ENCODE measurements at places on chromosomes 2 and 18.

DNA sequence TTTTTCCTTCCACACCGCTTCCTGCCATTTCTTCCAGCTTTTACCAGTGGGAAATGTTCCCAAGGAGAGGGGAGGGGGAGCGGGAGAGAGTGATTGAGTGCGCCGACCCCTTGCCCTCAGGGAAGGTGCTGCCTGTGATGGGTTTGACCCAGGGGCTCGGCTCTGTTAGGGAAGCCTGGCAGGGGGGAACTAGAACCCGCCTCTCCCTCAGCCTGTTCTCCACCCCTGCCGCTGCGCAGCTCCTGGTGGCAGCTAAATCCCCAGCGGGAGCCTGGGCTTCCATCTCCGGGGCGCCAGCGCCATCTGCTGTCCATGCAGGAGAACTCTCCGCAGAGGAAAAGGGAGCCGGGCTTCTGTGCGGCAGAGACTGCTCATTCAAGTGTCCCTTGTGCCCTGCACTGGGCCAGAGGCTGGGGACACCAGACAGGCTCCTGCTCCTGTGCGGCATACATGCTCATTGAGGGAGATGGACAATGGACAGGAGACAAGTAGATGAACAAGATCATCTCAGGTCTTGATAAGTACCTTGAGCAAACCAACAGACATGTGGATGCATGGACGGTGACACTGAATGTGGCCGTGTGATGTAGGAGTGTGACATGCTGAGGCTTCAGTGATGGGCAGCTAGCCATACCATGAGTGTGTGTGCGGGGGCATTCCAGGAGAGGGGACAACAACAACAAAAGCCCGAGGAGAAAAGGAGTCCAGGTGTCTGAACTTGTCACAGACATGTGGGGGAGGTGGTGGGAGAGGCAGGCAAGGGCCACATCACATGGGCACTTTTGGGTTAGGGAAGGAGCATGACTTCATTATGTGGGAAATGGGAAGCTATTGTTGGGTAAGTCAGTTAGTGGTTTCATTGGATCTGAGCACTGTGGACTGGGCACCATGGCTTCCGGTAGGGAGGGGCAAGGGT is 13.3 kb downstream of the CHPF start:
- peak; percentile 91 for DNase-seq

DNA sequence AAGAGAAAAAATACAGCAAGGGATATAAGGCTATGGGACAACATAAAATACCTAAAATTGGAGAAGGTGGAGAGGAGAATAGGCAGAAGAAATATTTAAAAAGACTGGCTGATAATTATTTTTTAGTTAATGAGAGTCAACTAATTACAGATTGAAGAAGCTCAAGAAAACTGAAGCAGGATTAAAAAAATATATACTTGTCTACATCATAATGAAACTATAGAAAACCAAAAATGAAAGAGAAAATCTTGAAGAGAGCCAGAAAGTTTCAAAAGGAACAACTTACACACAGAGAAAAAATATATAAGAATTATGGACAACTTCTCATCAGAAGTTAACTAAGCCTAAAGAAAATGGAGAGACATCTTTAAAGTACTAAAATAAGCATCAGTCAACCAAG is 62.9 kb upstream of the APCDD1 start:
- no peak for DNase-seq

DNA sequence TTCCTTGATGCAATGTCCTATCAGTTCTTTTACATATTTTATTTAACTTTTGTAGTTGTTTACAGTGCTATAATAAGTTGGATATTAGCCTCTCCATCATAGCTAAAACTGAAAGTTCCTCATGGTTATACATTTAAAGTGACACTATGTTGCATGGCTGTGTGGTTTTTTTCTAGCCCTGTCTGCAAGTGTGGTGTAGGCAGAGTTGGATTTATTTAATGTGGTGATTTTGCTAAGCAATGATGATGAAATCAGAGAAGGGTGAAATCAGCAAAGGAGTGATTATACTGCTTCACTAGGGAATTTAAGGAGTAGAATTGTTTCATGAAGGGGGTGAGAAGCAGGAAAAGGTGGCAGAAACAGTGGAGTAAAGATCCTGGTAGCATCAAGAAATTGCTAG is 18.3 kb upstream of the ENOSF1 start:
- DNase-seq = no peak

- no peak for DNase-seq
Observed at GRCh38 chr2:210268281-210268680, 43.0 kb upstream of the ACADL start.

GRCh38 chr18:8813611-8814010 is 108.3 kb downstream of the MTCL1 start:
- no peak for DNase-seq

DNA sequence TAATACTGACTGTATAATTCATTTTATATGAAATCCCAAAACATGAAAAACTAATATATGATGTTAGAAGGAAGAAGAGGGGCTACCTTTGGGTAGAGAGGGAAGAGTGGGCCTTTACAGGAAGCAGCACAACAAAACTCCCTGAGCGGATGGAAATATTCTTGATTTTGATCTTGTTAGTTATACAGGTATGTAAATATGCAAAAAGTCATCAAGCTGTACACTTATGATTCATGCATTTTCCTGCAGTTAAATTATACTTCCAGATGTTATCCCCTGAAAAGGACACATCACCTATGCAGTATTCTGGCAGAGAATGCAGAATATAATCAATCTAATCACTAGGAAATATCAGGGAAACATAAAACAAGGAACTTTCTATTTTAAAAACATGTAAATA is 249.4 kb upstream of the MGAT5 start:
- DNase-seq = no peak

DNA sequence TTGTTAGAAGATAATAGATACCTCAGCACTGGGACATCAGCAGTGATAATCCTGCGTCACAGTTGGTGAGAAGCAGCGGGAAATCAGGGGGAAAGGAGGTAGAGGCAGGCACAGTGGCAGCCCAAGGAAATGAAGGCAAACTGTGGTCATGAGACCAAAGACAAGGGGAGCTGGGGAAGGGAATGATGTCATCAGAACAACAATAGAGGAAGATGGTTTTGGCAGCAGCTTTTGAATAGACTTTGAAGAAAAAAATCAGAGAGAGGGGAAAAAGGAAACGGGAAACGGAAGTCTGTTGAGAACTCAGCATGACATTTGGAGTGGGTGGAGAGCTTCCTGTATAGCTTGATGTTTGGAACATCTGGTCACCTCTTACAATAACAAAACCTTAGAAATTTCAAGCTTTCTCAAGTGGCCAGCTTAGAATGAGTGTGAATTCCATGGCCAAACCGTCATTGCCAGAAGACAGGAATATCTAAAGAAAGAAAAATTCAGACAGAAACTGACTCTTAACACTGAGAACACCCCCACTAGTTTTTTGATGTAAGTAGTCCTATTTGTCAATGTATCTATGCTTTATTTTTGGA is 18.4 kb upstream of the YES1 start:
- DNase-seq = no peak

DNA sequence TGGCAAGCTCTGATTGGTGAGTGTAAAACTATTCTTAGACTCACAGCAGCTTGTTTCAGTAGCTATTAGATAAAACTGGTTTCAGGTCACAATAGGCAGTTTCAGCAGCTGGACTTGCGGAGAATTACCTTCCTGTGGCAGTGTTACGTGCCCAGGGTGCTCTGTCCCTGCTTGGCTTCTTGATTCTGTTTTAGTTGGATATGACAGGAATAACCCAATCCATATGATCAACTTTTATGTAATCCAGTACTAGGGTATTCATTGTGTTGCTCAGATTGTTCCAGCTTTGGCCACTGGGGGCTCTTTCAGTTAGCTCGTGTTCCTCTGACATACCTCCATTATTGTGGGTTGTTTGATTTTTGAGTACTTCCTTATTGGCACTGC is 43.1 kb downstream of the INPP4A start:
- no peak for DNase-seq

- no peak for DNase-seq
Observed at GRCh38 chr2:40363231-40363630, 88.7 kb downstream of the SLC8A1 start.

- no peak for DNase-seq
Observed at GRCh38 chr2:44947028-44947375, 5.5 kb downstream of the SIX3 start.

GRCh38 chr2:9812945-9813311 is 30.3 kb upstream of the TAF1B start:
- no peak for DNase-seq

- DNase-seq = no peak
Observed at GRCh38 chr2:3269425-3270094, 108.1 kb downstream of the EIPR1 start.

DNA sequence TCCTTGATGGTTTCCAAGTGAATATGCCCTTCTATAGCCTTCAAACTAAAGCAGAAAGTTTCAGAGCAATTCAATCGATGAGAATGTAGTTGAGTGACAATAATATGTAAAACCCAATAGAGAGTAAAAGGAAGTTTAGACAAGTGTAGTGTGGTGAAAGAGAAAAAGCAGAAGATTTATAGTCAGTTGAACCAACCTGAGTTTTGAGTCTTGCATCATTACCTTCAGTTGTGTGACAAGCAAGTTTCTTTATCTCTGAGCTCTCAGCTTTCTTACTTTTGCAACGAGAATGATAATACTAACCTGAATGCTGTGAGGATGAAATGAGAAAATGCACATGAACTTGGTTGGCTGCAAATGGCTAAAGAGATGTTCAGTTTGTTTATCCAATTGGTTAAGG is 40.6 kb upstream of the TMEM247 start:
- DNase-seq = no peak

DNA sequence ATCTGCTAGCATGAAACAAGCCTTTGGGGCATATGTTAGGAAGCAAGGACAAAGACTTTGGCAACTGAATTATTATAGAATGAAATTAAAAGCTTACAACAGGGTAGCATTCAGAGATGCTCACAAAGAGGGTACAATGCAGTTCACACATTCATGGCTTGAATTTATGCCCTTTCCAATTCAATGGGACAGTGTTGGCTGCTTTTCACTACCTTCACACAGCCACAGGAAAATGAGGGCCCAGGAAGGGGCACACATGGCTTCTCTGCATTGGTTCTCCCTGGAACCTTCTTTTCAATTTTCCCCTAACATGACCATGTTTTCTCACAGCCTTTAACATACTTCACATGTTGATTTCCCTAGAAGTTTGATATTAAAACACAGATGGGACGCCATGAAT is 978.1 kb downstream of the TMEM182 start:
- no peak for DNase-seq

GRCh38 chr2:112048236-112048592 is 6.9 kb upstream of the TMEM87B start:
- no peak for DNase-seq

DNA sequence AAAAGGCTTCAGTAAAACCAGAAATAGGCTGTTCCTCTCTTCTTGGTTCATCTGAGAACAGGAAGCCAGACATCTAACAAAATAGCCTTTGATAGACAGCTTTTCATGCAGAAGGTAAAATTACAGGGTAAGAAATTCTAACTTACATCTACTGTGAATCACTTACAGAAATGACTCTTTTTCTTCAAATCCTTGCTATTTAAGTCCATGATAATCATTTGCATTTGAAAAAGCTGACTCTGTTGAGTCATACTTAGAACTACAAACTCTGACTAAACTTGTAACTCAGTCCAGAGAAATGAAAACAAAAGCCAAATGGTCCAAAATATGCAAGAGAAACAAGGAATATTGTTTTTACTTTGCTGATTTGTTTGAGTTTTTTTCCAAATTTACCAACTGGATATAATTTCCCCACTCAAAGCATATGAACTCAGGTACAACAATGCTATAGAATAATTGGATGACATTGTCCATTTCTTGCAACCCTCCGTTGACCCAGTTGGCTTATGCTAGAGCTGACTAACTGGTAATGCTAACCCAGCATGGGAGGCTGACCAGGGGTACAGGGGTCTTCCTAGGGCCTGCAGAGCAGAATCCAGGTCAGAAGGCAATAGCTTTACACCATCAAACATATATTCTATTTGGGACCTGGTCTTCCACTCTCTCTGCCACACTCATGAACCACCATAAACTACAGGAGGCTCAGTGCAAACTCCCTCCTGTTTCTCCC is 18.8 kb upstream of the MREG start:
- DNase-seq = no peak

DNA sequence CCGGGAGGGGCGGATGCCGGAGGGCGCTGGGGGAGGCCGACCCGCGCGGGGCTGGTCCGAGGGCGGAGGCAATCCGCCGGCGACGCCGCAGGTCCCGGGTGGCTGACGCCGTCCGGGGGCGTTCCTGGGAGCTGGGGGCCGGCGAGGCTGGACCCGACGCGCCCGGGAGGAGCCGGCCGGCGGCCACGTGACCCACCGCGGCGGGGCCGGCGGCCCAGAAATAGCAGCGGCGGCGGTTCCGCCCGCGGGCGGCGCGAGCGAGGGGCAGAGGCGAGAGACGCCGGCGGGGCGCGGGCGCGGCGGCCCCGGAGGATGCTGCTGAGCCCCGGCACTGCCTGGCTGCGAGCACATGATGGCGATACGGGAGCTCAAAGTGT is at the start of gene RAB31:
RAB31 (plus strand) TSS at position 245 of the 377 bp plus-strand sequence; CDS start at position 350, 105 bp downstream.
- DNase-seq = no peak

- no peak for DNase-seq
Observed at GRCh38 chr18:21083017-21083416, 28.6 kb downstream of the ROCK1 start.

All from stimulated activated effector memory CD8-positive, alpha-beta T cell treated with anti-CD3 and anti-CD28 coated beads, Interleukin-12 subunit alpha, Interleukin-12 subunit beta, amount 100 ng/mL, for 72 hours (primary cell).